ENCODE measurements at places on chromosomes 6 and 20.

- DNase-seq = no peak
These were observed 75.5 kb downstream of the ANKS1A start for GRCh38 chr6:34964564-34964963.

- no peak for DNase-seq
These were observed 80.7 kb upstream of the NFATC2 start for GRCh38 chr20:51623255-51623654.

DNA sequence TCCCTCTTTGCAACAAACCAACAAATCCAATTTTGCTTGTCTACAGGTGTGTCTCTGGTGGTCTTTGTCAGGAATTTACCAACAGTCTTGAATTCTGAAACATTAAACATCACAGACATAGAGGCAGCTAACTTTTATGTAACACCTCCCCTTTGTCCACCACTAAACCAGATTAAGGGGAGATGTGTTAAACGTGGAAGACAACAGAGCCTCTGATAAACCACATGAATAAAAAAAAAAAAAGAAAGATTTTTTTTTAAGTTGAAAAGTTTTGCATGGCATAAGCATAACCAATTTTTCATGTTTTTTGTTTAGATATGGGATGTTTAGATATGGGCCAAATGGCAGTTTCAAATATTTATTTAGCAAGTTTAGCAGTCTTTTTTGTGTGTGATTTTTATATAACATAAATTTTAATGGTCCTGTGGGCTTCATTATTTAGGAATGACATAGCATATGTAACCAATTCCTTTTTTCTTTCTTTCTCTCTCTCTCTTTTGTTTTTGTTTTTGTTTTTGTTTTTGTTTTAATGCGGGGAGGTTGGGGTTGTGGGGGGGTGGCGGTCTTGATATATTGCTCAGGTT, 60.7 kb upstream of the BTN3A2 start:
- DNase-seq = no peak

- no peak for DNase-seq
These were observed 28.1 kb downstream of the ADGRF5 start for GRCh38 chr6:46893648-46894047.

DNA sequence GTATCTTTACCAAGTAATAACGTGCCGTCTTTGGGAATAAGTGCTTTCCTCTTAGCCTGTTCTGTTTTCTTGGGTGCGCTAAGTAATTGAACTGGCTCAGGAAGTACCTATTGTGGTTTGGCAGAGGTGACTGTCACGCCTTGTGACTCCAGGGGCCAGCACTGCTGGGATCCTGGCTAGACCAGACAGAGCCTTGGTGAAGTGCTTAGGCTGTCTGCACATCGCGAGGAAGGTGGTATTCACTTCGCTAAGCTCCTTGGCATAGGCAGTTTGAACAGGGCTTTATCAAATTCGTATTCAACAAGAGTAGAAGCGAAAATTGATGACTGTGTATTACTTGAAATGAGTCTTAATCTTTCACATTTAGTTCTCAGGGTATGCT, 17.6 kb downstream of the PRDM1 start:
- DNase-seq = peak; percentile 30

- DNase-seq = no peak
These were observed 105.3 kb upstream of the KCNG1 start for GRCh38 chr20:51128198-51128597.

DNA sequence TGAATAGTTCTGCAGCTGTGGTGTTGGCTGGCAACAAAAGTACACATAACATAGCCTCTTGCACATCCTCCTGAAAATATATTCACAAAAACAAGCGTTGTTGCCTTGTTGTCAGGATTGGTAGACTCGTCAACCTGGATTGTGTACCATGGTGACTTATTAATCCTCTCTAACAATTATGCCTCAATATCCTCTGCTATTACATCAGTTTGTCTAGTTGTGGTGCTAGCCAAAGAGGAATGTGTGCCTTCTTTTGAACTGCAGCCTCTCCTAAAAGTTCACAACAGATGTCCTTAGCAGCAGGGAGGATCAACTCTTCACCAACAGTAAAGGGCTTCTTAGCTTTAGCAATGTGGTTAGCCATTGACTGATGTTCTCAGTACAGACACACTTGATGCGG, 3.6 kb upstream of the SF3B5 start:
- no peak for DNase-seq

DNA sequence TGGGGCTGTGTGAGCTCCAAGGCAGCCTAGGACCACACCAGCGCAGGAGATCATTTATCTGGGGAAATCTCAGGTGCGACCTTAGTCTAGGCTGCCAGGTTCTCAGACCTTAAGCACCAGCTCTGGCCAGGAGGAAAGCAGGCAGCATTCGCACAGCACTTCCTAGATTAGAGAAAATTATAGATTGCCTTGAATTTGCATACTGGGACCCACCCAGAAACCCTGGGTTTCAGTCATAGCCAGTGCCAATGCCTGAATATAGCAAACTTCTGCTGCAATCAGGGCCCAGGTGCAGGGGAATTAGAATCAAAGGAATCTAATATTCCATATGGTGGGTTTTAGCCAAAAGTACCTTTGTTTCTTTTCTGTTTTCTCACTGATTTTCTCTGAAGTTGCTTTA, 204.3 kb upstream of the CST7 start:
- DNase-seq = no peak

DNA sequence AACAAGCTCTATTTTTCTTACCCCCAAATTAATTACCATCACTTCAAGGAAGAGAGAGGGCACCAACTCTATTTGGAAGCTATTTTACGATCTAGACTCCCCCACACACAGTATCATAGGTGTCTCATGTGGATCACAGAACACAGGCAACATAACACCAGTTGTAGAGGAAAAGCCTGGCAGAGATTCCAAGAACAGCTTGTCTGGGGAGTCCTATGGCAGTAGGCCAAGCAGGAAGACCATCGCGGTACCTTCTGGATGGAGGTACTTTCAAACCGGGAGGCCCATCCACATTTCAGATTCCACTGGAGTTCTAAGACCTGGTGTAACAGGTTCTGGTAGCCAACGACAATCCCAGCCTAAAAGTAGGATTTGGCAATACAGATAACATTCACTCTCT, 37.6 kb upstream of the SPDEF start:
- no peak for DNase-seq

GRCh38 chr6:156988276-156989158, 211.3 kb downstream of the ARID1B start:
- DNase-seq = no peak

- DNase-seq = no peak
These were observed 294.7 kb downstream of the FOXC1 start for GRCh38 chr6:1904466-1904799.

- DNase-seq = no peak
These were observed 3.1 kb downstream of the DSP start for GRCh38 chr6:7544597-7544996.
